Motor neuron (in vitro differentiated cells): ENCODE measurements at places on chromosomes 1 and 21.

DNA sequence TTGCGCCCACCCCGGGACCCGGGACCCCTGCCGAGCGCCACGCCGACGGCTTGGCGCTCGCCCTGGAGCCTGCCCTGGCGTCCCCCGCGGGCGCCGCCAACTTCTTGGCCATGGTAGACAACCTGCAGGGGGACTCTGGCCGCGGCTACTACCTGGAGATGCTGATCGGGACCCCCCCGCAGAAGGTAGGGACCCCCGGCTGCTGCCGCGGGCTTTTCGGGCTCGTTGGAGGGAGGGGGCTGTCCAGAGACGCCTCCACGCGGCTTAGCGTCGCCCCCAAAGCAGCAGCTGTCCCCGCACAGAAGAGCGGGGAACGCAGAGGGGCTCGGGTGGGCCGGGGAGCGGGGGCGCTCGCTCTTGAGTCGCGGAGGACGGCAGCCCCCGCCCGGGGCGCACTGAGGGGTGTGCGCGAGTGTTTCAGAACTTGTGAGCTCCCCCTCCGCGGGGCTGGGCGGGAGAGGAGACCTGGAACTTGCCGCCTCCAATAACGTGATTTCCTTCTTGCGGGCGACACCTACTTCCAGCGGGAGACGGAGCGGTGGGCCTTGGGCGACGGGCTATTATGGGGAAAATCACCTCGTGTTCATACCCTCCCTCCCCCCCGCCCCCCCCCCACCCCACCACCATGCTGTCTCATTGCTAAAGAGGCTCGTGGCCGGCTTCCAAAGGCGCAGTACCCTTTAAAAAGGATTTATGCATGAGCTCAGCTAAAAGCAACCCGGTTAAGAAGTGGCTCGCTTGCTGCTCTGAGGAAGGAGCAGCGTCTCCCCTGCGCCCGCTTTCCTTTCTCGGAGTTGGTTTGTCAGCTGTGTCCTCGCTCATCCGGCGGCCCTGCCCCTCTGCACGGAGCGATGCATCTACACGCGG, 664 bp downstream of the BACE2 start:
- peak; percentile 29 for ATAC-seq

DNA sequence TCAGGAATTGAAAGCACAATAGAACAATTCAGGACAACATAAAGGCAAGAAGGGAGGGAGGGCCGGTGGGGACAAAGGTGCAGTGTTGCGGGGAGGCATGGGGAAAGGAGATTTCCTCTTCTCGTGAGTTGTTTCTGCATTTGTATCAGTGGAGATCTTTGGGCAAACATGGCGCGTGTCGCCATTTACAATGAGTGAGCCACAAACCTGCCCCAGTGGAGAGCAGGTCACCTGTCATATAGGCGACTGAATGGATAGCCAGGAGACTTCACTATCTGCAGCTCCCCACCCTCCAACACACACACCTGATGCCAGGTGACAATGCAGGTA, 87.7 kb upstream of the SLC45A1 start:
- no peak for ATAC-seq

GRCh38 chr1:228903434-228904071, 168.3 kb downstream of the RHOU start:
- ATAC-seq: no peak

GRCh38 chr1:230759369-230760065, 12.3 kb downstream of the CAPN9 start:
- ATAC-seq: no peak

DNA sequence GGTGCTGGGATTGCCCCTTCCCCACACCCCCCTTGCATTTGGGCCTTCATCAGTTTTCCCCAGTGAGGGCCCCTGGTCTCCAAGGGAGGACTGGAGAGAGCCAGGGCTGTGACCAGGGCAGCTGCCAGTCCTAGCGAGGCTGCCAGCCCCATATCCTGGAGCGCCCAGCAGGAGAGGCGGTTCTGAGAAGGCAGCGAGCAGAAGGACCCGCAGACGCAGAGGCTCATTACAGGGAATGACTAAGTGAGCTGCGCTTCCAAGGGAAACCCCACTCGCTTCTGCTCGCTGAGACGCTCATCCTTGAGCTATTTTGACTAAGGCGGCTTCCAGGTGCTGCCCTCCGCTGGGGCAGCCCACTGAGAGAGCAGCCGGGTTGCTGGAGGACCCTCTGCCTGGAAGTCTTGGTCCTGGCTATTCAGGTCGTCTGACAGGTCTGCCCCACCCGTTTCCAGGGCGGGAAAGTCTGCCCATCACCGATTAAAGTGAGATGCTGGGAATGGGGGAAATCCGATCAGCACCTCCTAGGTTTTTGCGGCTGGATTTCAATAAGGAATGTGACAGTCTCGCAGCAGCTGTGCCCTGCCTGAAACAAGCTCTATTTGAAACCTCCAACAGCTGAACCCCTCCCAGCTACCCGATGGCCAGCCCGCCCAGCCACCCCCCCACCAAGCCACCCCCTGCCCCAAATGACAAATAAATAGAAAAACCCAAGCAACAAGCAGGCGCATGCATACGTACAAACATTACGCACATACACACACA, 2.8 kb downstream of the KCNN3 start:
- peak; percentile 27 for ATAC-seq

DNA sequence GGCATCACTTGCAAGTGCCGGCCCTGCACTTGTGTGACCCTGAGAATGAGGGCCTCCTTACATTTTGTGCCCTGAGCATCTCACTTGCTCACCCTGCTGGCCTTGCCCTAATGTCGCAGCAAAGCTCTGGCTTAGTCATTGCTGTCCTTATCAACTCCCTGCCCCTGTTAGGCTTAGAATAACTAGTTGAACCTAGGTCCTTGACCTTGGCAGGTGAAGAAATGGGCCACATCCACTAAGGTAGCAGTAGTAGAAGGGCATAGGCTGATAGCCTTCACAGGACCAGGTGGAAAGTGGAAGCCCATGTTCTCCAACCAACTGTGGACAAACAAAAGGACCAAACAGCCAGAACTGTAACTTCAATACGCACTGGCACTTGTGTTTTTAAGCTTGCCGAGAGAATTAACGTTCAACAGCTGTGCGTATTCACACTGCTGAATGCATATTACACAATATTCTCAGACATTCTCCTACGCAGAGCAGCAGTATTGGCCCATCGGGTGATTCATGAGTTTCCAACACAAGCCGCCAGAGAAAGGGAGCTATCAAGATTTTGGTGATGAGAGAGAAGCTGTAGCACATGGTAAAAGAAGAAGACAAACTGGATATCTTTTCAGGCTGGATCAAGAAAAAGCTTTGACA, 27.7 kb upstream of the PTGFRN start:
- peak; percentile 44 for ATAC-seq

DNA sequence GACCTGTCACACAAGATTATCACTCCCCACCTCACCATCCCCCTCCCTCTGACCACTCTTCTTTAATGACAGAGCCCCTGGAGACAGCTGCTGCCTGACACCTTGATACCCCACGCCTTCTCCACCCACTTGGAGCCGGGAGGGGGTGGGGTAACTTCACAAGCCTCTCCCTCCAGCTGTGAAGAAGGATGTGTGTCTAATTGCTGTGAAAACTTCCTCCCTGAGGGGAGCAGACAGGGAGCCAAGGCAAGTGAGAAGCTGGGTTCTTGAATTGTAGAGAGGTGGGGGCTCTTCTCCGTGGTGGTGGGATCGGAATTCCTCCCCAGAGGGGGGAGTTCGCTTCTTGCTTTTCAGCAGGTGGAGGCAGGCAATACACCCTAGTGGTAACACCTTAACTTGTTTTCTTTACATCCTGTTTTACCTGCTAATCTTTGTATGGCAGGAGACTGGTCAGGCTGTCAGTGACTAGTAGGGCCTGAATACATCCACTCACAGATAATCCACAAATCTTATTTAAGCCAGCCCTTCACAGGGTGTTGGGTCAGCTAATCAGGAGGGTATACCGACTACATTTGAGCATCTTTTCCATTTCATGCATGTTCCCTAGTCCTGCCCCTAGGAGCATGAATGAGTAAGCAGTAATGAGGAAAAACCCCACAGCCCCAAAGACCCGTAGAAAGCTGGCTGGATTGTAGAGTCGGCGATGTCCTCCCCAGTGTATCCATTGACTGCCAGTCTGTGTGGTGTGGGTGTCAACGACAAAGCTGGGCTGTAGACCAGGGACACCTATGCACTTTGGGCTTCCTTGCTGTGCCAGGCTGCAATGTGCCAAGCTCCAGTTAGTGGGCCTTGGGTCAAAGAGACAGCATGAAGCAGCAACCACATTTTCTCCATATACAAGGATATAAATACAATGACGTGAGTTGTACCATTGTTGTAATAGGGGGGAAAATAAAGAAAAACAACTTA, 57.3 kb downstream of the NFASC start:
- ATAC-seq: no peak

DNA sequence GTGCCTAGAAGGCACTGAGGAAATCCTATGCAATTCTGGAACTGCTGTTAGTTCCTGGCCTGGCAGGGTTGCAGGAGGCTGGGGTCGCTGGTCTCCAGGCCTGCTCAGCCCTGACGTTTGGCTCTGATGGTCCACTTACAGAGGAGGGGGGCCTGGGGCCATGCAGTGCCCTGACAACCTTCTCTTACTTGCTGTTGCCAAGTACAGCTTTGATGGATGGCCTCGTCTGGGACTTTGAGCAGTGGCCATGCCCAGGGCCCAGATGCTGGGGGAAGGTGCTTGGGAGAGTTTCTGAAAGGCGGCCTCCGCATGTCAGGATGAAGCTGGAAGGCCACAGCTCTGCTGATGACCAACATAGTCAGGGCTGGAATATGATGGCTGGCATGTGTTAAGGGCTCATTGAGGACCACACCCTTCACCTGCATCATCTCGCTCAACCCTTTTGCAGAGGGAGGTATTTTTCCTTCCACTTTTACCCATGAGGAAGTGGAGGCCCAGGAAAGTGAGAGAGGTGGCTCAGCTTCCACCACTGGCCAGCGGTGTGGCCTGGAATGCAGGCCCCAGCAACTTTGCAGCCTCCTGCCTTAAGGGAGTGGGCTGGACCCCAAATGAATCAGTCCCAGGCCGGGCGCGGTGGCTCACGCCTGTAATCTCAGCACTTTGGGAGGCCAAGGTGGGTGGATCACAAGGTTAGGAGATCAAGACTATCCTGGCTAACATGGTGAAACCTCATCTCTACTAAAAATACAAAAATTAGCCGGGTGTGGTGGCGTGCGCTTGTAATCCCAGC, 34.7 kb upstream of the LRRC3 start:
- ATAC-seq: no peak

- ATAC-seq: no peak
These were observed 12.3 kb downstream of the ZP4 start for GRCh38 chr1:237878406-237878805.

DNA sequence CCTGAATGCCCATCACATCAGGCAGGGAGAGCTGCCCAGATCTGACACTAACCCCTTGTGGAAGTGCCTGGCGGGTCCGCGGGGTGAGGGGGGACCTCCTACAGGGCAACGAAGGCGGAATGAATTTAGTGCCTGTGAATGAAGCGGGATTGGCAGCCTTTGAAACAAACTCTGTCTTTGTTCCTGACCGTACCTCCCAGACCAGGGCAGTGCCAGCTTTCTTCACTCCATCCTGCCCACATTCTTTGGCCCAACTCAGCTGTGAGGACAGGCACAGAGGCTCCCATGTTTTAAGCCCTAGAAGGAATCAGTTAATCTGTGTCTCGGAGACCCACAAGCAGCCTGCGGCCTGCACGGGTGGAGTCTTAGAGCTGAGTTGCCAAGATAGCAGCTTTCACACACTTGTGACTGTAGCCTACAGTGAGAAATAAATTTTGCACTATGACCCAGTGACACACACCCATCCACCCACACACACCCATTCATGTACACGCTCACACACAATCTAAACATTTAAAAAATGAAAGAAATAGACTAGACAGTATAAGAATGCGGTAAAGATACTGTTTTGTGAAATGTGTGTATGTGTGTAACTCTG, 60.1 kb upstream of the USP24 start:
- ATAC-seq: no peak

DNA sequence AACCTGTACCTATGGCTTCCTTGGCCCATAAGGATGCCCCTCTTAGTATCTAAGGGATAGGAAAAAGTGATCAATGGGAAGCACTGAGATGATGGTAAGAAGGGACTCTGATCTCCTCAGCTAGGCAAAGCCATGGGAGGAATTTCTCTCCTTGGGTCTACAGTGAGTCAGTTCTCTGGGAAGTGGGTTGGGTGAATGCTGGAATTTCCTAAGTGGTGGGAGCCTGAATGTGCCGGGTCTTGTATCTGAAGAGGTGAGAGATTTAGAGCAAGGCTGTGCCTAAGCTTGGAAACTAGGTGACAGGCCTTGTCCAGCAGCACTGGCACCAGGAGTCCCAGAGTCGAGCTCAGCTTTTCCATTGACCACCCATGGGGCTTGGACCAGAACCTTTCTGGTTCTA, 96.3 kb upstream of the SLC2A1 start:
- ATAC-seq: no peak

- no peak for ATAC-seq
These were observed 22.6 kb downstream of the UBE2G2 start for GRCh38 chr21:44778983-44779382.

GRCh38 chr1:78070758-78071157, 25.0 kb downstream of the GIPC2 start:
- peak; percentile 73 for ATAC-seq

DNA sequence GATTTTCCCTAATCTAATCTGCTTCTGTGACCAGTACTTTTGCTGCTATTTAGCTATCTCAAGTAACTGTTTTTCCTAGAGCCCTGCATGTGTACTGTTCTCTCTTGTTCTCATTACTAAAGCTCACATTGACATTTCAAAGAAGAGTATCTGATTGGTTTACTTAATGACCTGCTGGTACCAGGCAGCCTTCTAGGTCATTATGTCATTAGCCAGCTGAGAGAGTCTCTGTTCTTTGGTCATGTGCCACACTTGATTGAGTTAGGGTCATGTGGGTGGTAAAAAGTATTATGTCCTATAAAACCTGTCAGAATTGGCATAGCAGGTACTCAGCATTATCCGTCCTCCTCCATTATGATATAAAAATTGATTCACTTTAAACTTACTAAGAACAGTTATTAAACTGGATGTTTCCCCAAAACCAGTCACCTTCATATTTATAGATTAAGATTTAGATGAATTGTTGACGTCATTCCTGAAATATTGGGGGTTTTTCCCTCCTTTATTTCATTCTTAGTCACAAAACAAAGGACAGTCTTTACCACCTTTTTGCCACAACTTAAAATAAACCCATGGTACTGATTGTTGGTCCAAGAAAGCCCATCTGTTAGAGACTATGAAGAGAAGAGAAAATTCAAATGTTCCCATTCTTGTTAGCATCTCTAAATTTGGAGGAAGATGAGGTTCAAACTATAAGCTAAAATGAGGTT, 22.2 kb downstream of the FNDC5 start:
- no peak for ATAC-seq
